ENCODE measurements at places on chromosomes 4 and X.

DNA sequence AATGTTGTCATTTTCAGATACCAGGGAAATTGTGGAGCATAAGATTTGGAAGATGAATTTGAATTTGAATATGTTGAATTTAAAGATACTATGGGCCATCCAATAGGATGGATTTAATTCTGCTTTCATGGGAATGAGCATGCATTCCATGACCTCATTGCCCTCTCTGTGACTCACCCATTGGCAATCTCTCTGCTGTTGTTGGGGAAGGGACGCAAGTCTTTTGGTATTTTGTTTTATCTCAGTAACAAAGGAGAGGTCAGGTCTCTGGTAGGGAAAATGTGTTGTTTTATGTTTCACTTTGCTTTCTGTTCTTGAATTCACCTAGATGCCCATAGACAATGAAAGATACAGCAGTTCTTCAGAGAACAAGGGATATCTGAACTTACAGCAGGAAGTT lies 42.1 kb upstream of the MAGEA4 start:
- DNase-seq, result no peak

GRCh38 chr4:102758241-102759160 lies 2.3 kb downstream of the MANBA start:
- no peak for DNase-seq

DNA sequence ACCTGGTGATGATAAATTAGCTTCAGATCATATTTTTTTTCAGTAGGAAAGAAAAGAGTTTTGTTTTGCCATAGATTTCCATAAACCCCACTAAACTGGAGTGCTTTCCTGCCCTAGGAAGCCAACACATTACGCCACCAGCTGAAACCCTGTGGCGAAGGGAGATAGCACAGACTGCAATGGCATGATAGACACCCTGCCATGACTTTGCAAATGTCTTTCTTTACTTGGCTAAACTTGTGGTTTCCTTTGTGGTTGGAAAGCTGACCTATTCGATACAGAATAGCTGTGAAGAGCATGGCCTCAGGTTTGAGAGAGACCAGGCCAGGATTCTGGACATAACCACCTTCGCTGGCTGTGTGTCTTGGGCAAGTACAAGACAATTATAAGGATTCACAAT lies 19.1 kb downstream of the MFAP3L start:
- DNase-seq, result no peak

DNA sequence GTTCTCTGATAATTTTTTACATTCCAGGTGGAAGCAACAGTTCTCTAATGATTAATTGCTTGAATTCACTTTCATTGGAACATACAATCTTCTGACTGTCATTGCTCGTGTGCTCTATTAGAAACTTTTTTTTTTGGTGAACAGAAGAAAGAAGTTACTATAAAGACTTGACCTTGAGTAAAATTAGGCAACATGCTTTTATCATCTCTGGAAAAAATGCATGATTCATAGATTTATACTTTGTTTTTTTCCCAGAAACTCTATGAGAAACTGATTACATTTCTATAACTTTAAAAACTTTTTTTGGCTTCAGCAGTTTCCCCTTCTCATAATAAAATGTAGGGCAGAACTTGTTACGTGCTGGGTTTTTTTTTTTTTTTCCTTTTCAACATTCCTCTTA lies 167.6 kb downstream of the ARHGAP10 start:
- no peak for DNase-seq

DNA sequence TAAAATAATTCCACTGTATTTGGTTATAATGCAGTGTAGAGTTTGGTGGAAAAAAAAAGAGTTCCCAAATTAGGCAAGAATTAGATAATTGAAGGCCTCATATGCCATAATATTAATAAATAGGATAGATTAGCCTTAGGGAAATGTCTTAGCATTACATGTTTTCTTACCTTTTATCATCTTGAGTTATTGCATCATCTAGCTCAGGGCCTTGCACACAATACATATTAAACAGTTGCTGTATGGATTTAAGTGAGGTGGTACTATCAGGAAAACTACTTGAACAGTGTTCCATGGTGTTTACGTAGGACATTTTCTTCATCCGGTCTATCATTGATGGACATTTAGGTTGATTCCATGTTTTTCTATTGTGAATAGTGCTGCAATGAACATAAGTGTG lies 419.4 kb downstream of the EPHA5 start:
- DNase-seq, result no peak

DNA sequence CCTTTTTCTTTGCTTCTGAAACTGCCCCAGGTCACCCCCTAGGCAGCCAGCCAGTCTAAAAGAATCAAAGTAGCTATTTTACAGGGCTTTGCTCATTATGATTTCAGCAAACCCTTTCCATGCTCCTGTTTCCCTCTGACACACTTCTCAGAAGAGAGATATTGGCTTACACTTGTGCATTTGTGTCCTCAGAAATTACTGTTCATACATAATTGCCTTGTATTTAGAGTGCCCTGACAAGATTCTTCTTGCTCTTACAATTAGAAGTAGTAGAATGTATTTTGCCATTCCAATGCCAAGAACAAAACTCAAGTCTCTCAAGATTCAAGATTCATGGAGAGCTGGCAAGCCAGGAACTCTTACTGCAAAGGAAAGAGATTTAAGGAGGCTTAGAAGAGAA lies 531.0 kb upstream of the ZFP42 start:
- DNase-seq, result no peak

GRCh38 chrX:38142610-38143009 lies 78.1 kb downstream of the SRPX start:
- DNase-seq, result no peak

- DNase-seq, result no peak
Measured at GRCh38 chr4:7383266-7383665, 51.5 kb downstream of the PSAPL1 start.

DNA sequence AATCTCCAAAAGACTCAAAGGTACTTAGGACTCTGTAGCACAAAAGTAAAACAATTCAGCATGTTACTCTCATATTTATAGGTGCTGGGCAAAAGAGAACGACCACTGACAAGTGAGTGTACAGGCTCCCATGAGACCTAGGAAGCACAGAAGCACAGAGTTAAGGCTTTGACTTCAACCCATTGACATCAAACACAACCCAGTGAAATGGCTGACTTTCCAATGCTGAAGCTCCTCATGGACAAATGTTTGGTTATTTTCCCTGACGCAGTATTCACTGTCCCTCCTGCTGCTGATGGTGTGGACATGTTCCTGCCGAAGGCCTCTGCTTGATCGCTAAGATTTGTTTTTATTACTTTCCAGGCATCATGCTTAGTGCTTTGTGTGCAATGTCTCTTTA lies 148.7 kb downstream of the TSPAN5 start:
- DNase-seq, result no peak

GRCh38 chr4:122749704-122750454 lies 17.4 kb downstream of the BBS12 start:
- DNase-seq, result no peak

GRCh38 chr4:2299794-2300193 lies 37.9 kb upstream of the MXD4 start:
- no peak for DNase-seq

- no peak for DNase-seq
Measured at GRCh38 chr4:101870874-101871273, 80.3 kb downstream of the BANK1 start.

GRCh38 chrX:17552044-17552650 lies 177.1 kb downstream of the NHS start:
- no peak for DNase-seq

All from colonic mucosa (tissue), 4 donors.